Esophagus squamous epithelium (tissue), 5 donors: ENCODE measurements at places on chromosomes 3 and 15.

DNA sequence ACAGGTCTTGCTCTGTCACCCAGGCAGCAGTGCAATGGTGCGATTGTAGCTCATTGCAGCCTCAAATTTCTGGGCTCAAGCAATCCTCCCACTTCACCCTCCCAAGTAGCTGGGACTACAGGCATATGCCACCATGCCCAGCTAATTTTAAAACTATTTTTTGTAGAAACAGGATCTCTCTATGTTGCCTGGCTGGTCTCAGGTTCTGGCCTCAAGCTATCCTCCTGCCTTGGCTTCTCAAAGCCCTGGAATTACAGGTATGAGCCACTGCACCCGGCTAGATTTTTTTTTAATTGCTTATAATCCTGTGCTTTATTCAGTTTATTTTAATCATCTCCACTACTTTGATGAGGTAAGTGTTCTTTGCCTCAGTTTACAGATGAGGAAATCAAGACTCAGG lies 156.5 kb downstream of the CHDH start:
- DNase-seq = no peak

- DNase-seq = no peak
Observed at GRCh38 chr3:45939341-45939771, 3.9 kb upstream of the CXCR6 start.

DNA sequence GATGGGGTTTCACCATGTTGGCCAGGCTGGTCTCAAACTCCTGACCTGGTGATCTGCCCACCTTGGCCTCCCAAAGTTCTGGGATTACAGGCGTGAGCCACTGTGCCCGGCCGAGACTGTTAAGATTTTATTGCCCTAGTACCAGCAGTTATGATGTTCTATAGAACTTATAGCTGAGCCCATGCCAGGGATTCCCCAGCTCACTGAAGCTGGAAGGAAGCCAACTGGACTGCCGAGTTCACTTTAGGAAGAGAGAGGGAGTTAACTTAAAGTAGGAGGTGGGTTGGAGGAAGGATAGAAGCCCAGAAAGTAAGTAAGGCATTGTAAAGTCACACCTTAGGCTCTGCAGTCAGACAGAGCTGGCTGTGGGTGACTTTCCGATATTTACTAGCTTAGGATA lies 101.1 kb upstream of the BOC start:
- DNase-seq = no peak

DNA sequence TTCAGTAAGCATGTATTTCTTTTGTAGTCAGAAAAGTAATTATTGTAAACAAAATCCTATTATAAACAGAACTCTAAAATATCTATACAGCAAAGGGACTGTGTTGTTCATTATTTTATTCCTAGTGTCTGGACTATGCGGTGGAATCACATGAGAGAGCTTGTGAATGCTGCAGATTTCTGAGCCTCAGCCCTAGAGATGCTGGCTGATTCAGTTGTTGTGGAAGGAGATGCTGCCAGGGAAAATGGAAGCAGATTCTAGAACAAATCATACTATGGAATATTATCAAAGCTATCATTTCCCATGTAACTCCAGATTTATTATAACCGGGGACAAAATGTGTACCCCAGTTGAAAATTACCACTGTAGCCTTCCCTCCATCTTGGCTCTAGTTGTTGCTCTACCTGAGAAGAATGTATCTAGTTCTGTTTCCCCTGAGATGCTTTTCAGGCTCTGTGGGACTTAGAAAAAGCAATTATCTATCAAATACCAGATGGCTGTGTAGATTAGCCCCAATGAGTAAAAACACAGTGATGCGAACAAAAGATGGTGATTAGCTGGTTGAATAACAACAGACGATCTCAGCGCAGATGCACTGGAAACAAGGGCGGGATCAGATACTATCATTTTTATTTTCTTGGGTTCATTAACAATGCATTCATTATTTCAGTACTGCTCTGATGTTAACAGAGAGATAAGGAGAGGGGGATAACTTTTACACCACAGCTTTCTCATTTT lies 131.3 kb downstream of the TMEM108 start:
- DNase-seq = no peak

DNA sequence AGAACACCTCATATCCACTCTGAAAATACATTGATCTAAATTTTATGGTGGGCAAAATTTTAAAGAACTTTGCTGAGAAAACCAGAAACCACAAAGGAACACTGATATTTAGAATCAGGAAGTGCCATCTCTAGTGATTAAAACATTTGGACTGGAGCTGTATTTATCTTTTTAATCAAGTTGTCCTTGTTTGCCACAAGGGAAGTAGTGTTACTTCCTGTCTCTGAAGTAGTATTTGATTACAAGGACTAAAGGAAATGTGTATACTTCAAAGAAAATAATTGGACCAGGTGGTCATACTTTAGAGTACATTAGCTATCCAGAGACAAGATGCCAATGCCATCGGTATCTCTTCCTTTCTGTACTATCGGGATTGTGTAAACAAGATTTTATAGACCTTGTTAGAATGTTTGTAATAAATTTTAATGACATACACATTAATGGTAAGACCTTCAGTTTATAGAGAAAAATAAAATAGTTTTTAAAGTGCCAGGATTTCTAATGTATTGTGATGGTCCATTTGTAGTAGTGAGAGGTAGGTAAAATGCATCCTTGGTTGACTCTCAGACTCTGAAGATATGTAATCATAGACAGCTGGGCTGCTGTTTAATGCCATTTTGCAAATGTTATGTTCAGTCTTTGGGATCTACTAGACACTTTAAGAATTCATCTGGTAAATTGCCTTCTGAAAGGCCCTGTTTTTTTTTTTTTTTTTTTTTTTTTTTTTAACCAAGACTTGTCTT lies 131.9 kb downstream of the B3GALNT1 start:
- DNase-seq = no peak

- DNase-seq = no peak
Observed at GRCh38 chr3:171129827-171130226, 103.3 kb upstream of the SLC2A2 start.

DNA sequence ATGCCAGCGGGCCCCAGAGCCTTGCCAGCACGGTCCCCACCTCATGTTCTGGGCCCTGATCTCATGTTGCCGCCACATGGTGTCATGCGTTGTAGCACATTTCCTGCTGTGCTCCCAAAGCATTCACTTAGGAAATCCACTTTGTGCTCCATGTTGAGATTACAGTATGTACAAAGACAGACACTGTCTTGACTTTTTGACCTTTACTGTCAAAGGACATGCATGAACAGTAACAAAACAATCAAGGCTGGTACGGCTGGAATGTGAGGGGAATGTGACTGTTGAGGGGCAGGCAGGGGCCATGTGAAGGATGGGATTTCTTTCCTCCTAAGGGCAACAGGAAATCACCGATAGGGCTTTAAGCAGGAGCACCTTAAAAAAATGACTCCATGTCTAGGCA lies 53.3 kb upstream of the RPL32 start:
- no peak for DNase-seq
